CMK (cell line): ENCODE measurements at places on chromosomes 7 and 10.

DNA sequence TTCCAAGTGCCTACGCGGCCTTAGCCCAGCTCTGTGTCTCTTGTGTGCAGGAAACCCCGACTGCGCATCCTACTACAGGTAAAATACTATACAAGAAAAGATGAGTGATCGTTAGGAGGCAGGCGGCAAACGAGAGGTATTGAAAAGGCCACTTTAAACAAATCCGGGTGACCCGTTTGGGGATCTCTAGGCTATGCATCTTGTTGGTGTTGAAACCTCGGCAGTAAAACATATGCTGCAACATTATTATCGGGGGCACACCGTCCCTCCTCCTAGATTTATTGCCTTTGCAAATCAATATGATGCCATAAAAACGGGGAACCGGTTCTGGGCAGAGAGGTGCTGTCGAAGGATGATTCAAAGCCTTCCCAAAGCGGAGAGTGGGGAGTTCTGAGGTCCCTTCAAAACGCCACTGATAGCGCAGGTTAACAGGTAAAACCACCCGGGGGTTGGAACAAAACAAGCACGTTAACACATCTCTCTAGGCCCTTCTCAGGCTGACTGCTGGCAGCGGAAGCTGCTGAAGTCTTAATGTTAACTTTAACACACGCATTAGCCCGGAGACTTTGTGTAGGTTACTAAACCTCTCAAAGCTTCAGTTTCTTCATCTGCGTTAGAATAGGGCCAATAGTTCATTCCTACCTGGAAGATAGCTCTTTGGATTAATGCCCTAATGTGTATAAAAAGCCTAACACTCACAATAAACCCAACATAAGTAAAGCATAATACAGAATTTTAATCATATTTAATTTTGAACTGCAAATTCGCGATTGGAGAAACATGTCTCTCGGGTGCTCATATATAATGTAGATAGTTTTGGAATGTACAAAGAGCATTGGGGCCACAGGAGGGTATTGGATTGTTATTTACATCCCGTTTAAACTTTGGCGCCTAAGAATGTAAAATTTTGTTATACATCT is 2.6 kb upstream of the TBX20 start:
- DNase-seq: no peak

DNA sequence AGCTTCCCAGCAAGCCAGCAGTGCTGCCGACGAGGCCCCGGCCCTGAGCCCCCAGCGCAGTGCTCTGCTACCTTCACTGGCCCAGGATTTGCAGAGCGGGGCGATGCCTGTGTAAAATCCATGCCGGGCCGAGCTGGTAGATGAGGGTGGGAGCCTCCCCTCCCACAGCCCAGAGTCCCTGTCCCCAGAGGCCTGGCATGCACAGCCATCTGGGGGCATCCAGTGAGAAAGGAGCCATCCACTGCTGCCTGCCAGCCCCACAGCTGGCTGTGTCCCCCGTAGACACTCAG is 116.7 kb downstream of the RGS10 start:
- no peak for DNase-seq

DNA sequence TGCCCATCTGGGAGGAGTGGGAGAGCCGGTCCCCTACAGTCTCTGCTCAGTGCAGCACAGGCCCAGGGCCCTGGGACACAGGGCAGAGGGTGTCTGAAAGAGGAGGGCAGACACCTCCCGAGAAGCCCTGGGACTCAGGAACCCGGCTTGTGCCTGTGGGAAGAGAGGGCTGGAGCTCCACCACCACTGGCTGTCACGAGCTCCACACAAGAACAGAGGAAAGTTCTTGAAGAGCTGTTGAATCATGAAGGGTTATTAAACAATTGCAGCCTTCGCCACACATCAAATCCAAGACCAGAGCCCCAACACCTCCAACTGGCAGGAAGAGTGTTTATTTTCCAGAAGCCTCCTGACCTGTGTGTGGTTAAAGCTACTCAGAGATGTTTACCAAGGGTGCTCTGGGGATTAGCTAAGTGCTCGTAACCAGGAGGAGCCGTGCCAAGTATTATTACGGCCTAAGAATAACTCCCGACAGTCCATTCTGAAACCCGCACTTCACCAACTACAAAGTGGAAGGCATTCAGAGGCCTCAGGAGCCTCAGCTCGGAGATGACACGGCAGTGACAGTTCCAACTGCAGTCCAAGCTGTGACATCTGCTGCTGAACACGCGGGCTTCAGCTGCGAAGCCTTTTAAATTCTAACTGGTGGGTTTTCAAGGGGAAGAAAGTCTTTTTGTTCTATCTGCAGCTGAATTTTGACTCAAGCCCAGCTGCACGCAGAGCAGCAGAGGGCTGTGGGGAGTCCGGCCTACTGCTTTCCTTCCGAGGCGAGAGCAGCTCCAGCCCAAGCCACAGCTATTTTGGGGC is 75.1 kb downstream of the MAD1L1 start:
- no peak for DNase-seq

DNA sequence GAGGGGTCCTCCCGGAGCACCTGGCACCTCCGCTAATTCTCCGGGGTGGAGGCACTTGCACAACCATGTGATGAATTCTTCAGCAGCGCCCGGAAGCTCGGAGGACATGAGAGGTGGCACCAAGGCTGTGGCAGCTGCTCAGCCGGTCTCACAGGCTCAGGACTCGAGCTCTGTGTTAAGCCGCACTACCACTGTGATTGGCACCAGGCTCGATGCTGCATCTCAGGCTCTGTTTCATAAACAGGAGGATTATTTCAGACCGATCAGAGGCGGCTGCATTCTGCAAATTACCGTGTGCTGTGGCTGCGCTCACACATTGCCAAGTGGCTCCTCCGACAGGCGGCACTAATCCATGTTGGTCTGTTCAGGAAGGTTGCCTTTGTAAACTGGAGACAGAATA is 495.2 kb downstream of the DNAJB6 start:
- no peak for DNase-seq

- DNase-seq: no peak
Measured at GRCh38 chr7:21763818-21764217, 181.9 kb downstream of the CDCA7L start.

- DNase-seq: no peak
Measured at GRCh38 chr10:3897156-3897555, 112.1 kb upstream of the KLF6 start.

- DNase-seq: no peak
Measured at GRCh38 chr7:71625545-71625944, 493.6 kb downstream of the GALNT17 start.

GRCh38 chr7:140402178-140402835 is 1.6 kb upstream of the RAB19 start:
- DNase-seq: no peak

DNA sequence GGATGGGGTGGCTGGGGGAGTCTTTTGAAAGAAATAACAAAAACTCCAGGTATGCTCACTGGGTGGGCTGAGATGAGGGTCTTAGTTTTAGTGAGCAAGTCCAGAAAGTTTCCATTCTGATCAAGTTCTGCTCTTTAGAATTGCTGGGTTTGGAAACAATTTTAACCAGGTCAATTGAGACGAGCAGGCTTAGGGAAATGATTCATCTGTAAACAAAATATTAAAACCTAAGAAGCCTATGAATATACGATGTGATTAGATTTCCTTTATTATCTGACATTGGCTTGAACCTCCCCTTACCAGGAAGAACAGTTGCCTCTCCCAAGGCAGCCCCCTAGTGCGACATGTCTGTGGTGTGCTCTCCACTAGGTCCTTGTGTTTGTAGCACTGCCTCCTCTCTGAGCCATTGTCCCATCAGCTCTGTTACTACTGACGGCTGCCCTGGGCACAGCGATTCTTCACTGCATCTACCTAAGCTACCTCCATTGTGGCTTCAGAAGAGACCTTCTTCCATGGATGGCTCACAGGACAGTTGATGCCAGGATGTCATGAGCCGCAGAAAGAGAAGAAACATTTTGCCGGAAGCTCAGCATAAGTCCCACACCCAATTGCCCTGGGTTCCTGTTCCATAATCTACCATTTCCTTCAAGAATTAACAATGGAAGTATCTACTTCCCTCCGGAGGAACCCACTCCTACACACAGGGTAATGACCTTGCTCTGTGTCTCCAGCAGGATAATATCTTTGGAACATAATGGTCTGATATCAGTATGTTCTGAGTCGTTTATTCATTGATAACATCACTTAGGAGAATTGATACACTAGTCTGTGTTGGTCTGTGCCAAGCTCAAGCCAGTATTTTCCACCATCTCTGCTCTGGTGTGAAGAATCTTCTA is 95.1 kb upstream of the ITGB1 start:
- DNase-seq: no peak

DNA sequence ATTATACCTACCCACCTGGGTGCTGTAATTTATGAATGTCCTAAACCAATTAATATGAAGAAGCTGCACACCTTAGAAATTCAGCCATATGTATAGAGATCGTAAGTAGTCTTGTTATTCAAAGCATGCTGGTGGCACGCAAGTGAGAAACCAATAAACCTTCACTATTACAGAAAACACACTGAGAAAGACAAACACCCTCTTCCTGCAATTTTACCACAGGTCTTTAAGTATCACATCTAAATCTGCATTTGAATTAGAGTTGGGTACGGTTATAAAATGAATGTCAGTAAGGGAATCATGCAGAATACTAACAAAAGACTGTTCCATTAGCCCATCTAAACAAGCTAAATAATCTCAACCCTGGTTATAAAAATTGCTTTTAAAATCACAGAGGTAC is 33.8 kb downstream of the CCNJ start:
- DNase-seq: no peak

GRCh38 chr10:102643336-102644065 is 778 bp upstream of the TRIM8 start:
- no peak for DNase-seq

- DNase-seq: no peak
Measured at GRCh38 chr7:139246494-139246893, 15.5 kb downstream of the UBN2 start.

GRCh38 chr10:130455791-130456190 is 319.6 kb downstream of the GLRX3 start:
- no peak for DNase-seq

DNA sequence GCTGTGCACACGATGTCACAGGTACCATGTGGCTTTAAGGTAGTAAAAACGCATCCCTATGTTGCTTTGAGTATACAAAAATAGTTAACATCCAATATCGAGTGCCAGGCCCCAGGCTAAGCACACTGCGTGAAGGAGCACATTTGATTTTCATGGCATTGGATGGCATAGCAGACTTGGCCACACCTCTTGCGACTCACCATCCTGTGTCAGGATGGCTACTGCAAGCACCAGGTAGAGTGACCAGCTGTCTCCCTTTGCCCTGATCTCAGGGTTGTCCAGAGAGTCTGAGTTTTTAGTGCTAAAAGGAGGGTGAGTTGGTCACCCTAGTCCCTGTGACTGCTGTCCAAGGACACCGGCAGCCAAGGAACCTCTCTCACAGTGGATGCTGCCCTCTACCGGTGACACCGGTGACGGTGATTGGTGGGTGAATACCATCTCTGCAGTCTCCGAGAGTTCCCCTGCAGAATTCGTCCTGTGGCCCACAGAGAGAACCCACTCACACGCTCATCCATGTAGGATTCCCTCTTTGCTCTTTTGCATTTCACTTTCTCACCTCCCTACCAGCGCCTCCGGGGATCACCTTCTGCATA is 76.1 kb downstream of the BICC1 start:
- DNase-seq: no peak

DNA sequence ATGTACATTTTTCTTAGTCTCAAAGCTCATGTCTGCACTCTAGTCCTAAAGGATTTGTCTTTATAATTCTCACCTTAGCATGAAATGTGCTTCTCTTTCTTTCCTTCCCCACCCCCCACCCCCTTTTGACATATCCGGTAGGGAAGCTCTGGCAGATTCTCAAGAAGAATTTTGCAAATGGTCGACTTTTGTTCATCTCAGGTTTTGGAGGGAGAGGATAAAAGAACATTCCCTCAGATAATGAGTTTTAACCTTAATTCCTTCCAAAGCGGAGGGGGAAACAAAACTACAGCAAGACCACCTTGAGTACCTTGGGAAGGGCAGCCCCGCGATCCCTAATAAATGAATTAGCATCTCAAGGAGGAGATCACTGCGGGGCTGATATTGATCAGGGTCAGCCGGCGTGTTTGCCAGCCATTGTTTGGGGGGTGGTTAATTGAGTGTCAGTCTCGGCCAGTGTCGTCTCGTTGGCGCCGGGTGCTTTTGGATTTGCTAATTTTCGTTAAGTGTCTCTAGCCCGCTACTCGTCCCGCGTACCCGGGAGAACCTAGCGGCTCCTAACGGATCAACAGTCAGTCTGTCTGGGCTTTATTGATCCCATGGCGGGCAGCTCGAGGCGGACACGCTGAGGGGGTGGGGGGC is 874 bp upstream of the BAMBI start:
- DNase-seq: no peak

DNA sequence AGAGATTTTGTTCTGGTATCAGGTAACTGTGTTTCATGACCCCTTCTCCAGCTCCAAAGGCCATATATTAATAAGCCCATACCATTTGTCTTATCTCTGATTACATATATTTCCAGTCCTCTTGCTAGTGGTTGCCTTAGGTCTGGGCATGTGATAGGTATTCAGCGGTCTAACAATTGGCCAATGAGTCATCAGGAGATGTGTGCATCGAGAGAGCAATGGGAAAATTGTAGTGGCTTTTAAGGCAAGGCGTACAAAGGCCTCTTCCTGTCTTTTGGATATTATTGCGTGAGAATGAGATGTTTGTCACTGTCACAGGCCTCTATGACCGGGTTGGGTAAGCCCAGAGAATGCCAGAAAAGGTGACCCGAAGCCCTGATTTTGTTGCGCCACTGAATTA is 38.6 kb upstream of the SFRP5 start:
- DNase-seq: no peak

DNA sequence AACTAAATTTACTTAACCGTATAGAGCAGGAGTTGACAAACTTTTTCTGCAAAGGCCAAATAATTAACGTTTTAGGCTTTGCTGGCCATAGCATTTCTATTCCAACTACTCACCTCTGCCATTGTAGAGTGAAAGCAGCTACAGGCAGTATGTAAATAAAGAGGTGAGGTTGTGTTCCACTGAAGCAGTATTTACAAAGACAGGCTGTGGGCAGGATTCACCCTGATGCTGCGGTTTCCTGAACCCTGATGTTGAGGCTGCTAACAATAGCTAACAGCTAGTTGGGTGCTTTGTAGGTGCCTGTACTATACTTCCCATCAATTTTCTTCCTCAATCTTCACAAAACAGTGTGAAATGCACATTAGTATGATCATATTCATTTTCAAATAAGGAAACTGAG is 47.0 kb upstream of the LAMB1 start:
- DNase-seq: no peak

DNA sequence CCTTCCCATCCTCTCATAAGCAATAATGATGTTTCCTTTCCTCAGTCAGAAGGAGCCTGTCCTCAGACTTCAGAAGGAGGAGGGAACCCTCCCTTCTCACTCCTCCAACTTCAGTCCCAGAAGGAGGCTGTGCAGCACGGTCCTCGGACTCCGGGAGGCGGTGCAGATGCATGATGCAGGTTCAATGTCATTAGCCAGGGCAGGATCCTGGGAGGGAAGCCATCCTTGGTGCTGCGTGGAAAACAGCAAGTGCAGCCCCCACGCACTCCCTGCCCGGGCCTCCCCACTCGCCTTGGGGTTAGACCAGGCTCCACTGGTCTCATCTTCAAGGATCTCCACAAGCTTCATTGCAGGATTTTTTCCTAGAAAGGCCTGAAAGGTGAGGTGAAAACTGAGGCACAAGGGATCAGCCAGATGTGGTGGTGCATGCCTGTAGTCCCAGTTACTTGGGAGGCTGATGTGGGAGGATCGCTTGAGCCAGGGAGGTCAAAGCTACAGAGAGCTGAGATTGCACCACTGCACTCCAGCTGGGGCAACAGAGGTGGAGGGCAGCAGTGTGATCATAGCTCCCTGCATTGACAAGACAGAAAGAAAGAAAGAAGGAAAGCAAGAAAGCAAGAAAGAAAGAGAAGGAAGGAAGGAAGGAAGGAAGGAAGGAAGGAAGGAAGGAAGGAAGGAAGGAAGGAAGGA is 62.0 kb downstream of the ASB13 start:
- DNase-seq: no peak

GRCh38 chr10:121493521-121493920 is 104.7 kb downstream of the FGFR2 start:
- DNase-seq: no peak
